ENCODE measurements at places on chromosomes 12 and 14. TPM values are rescaled to one million over a fixed set of nuclear protein-coding genes. Genes with fewer than 3 reads are reported as not detected.

Gene JAG2
- total RNA-seq, result 1.3 TPM

Gene TRIM9
- total RNA-seq, result 8.7 TPM

Gene GALNT9
- not detected for total RNA-seq

Gene KIF26A
- total RNA-seq, result 1.4 TPM

Gene TDRD9
- total RNA-seq, result not detected

Gene CHGA
- total RNA-seq, result 6.2 TPM

Gene NUDT14
- total RNA-seq, result 35.2 TPM

Gene SLC10A1
- not detected for total RNA-seq

Gene LPCAT3
- 12.9 TPM for total RNA-seq

Gene RFC5
- total RNA-seq, result 37.6 TPM

Gene SLCO1B1
- not detected for total RNA-seq

Gene SLC11A2
- total RNA-seq, result 148 TPM

Gene RPS6KA5
- 3.7 TPM for total RNA-seq

Measured in SK-MEL-5 (cell line).